ENCODE measurements at places on chromosomes 7 and 10. TPM values are rescaled to one million over a fixed set of nuclear protein-coding genes. Genes with fewer than 3 reads are reported as not detected.

GRCh38 chr10:11242443-11243387 lies 225.0 kb downstream of the CELF2 start:
- DNase-seq = no peak

GRCh38 chr10:89414879-89415821 lies 782 bp downstream of the IFIT5 start:
- DNase-seq = peak; percentile 58

DNA sequence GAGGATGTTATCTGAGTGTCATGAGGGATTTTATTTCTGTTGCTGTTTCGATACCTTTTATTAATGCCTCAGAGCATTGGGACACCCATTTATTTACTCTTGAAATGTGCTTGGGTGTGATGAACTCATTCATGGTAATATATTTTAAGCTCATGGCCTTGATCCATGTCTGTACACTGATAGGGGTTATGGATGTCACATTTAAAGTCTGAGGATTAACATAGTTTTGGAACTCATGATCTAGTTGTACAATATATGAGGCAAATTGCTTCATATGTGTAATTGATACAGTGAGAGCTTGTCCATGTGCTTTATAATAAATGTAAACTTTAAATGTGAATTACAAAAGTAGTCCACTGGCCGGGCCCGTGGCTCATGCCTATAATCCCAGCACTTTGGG lies 23.0 kb upstream of the ZRANB1 start:
- DNase-seq = no peak

DNA sequence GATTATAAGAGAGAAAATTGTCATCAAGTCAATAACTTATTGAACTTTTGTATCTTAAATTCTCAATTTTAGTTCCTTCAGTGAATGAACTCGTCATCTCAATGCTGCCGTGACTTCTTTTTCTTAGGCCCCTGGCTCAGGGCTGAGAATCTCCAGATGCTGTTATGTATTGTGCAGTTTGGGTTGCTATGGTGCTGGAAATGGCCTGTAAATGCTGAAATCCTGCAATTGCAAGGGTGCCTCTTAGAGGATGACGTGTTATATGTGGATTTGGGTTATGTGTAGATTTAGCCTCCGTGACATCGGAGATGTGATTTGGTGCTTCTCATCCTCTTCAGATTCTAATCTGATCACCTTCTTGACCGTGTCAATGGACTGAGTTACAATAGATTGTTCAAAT lies 55.7 kb upstream of the ZRANB1 start:
- peak; percentile 17 for DNase-seq

DNA sequence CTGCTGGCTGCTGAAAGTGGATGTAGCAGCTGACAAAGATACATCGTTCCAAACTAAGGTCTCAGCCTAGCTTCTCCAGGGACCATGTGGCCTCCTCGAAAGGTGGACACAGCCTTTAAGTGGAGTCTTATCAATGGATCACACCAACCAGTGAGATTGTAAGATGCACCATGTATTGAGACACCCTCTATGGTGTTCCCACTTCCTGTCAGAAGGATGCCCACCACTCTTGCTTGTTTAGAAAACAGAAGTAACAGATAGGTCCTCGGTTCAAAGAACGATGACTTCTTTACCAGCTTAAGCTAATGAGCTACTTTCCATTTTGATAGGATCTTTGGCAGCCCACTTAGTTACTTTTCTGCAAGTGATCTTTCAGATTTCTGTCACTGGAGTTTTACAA lies 34.3 kb downstream of the SLC25A13 start:
- DNase-seq = no peak

ASB4 gene
- total RNA-seq = not detected

ACSM6 gene
- 1.1 TPM for total RNA-seq

BMPER gene
- total RNA-seq = 0.38 TPM

All from lower leg skin (tissue), 4 donors.